GM23248 (cell line): ENCODE measurements at places on chromosomes 12 and 14. TPM values are rescaled to one million over a fixed set of nuclear protein-coding genes. Genes with fewer than 3 reads are reported as not detected.

DNA sequence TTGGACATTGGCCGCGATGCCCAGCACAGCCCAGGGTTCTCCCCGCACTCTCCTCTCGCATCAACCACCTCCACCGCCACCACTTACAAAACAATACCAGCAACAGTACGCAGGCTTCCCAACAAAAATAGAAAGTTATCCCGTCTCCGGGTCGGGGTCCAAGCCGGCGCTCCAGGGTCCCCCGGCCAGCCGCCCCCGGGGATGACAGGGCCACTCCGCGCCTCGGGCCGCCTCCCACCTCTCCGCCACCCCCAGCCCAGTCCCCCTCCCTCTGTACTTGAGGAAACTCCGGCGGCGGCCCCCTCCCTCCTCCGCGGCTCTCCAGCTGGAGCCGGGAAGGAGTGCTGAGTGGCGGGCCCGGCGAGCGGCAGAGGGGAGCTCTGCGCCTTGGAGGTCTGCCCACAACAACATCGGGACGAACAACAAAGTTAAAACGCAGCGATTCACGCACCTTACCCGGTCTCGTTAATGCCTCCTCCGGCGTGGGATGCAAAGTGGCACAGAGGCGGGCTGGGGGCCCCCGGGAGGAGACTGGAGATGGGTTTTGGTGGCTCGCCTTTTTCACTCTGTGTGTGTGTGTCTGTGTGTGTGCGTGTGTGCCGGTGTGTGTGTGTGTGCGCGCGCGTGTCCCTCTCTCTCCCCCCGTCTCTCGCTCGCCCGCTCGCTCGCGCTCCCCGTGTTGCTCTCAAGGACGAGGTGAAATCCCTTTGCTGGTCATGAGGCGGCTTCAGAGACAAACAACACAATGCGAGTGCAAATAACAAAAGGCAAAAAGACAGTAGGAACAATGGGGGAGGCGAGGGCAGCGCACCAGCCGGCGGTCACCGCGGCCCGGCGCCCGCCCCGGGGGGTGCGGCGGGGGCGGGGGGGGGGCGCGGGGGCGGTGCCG lies 386.8 kb downstream of the BCAT1 start:
- H3K4me1 ChIP-seq: no peaks in the 10 kb centered on the region
- H3K27me3 ChIP-seq: peaks cover 55% of the 10 kb centered on the region
- H3K4me3 ChIP-seq: peak overlapping the region; percentile 72
- H3K27ac ChIP-seq: no peak overlapping the region

GRCh38 chr14:23006544-23007419 lies 3.2 kb downstream of the C14orf93 start:
- peaks cover 22% of the 10 kb centered on the region for H3K4me1 ChIP-seq
- DNase-seq: peak; percentile 99
- H3K4me3 ChIP-seq: peak overlapping the region; percentile 79
- H3K27ac ChIP-seq: peak overlapping the region; percentile 88
- H3K36me3 ChIP-seq: no peaks in the 10 kb centered on the region

- no peak overlapping the region for H3K27ac ChIP-seq
- H3K4me3 ChIP-seq: no peak overlapping the region
- H3K27me3 ChIP-seq: no peaks in the 10 kb centered on the region
- no peaks in the 10 kb centered on the region for H3K4me1 ChIP-seq
Measured at GRCh38 chr14:27175489-27175888, 577.7 kb upstream of the NOVA1 start.

DNA sequence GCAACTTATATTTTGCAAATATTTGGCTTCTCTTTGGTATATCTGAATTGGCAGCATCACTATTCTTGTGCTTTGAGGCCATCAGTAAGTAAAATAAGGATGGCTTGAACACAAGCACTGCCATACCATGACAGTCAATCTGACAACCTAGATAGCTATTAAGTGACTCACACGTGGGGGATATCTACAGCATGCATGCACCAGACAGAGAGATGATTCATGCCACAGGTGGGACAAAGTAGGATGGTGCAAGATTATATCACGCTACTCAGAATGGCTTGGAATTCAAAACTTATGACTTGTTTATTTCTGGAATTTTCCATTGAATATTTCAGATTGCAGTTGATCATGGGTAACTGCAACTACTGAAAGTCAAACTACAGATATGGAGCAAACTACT lies 675.6 kb upstream of the MDGA2 start:
- no peaks in the 10 kb centered on the region for H3K4me1 ChIP-seq
- H3K36me3 ChIP-seq: no peaks in the 10 kb centered on the region
- H3K4me3 ChIP-seq: no peak overlapping the region
- no peaks in the 10 kb centered on the region for H3K27me3 ChIP-seq
- H3K27ac ChIP-seq: no peak overlapping the region

- no peaks in the 10 kb centered on the region for H3K36me3 ChIP-seq
- peaks cover 10% of the 10 kb centered on the region; the same call in 1 of the 2 replicates for H3K4me1 ChIP-seq
- no peak overlapping the region for H3K27ac ChIP-seq
- no peak for DNase-seq
- no peaks in the 10 kb centered on the region for H3K27me3 ChIP-seq
- no peak overlapping the region for H3K4me3 ChIP-seq
Measured at GRCh38 chr12:12744546-12745305, 27.6 kb downstream of the CDKN1B start.

DNA sequence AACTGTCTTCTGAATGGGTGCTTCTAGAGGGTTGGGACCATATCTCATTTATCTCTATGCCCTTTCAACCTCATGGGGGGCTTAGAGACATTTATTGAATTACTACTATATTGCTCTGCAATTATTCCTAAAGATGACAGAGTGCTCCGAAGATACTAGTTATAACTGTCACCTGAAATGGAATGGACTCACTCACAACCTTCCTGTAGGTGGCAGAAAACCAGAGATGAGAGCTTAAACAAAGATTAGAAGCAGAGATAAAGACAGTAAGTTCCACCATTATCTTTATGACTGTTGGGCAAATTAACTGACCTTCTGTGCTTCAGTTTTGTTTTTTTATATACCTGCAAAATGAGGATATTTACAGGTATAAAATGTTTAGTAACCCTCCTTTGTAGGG lies 31.5 kb upstream of the GTF2A1 start:
- H3K27me3 ChIP-seq: peaks cover 8% of the 10 kb centered on the region; the same call in 1 of the 2 replicates
- 0 out of 2 replicates have a peak, but pooled peaks cover under 1% of the 10 kb centered on the region for H3K4me1 ChIP-seq
- no peak overlapping the region for H3K4me3 ChIP-seq
- H3K27ac ChIP-seq: no peak overlapping the region

- H3K4me1 ChIP-seq: no peaks in the 10 kb centered on the region
- no peak overlapping the region for H3K27ac ChIP-seq
- no peaks in the 10 kb centered on the region for H3K27me3 ChIP-seq
- DNase-seq: no peak
Measured at GRCh38 chr12:81963636-81964035, 204.5 kb upstream of the PPFIA2 start.

DNA sequence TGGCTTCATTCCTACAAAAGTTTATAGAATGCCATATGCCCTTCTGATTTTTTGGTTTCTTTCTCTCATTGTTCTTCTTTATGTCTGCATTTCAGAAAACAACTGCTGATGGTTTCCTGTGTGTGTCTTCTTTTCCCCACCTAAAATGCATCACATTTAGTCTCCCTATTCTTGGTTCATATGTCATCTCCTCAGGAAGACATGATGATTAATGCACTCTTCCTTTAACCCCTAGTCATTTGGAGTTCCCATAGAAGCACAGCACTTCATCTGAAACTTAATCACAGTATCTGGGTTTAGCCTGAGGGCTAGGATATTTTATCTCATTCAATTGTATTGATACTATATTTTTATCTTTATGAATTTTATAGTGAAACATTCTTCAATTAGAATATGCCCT lies 21.5 kb downstream of the GNPNAT1 start:
- peaks cover 23% of the 10 kb centered on the region; the same call in 1 of the 2 replicates for H3K36me3 ChIP-seq
- no peak overlapping the region for H3K4me3 ChIP-seq
- H3K27ac ChIP-seq: no peak overlapping the region
- no peak for DNase-seq

DNA sequence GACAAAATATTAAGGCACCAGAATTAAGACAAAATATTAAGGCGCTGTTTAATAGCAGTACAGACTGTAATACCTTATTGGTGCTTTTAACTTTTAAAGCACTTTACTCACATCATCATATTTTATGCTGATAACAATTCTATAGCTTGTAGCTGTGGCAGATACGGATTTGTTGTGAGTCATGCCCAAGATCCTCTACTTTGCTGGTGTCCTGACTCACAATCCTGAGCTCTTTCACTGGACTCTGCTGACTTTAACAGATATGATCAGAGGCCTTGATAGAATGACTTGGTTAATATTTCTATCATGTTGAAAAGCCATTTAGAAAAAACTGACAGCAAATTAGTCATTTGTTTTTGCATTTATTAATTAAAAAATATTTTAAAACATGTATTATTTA lies 99.0 kb upstream of the PKP2 start:
- no peak overlapping the region for H3K27ac ChIP-seq
- DNase-seq: no peak
- H3K4me1 ChIP-seq: no peaks in the 10 kb centered on the region
- H3K36me3 ChIP-seq: no peaks in the 10 kb centered on the region

GRCh38 chr14:22748206-22748605 lies 18.3 kb upstream of the OXA1L start:
- H3K27me3 ChIP-seq: peaks cover 13% of the 10 kb centered on the region
- DNase-seq: no peak
- no peak overlapping the region for H3K27ac ChIP-seq

DNA sequence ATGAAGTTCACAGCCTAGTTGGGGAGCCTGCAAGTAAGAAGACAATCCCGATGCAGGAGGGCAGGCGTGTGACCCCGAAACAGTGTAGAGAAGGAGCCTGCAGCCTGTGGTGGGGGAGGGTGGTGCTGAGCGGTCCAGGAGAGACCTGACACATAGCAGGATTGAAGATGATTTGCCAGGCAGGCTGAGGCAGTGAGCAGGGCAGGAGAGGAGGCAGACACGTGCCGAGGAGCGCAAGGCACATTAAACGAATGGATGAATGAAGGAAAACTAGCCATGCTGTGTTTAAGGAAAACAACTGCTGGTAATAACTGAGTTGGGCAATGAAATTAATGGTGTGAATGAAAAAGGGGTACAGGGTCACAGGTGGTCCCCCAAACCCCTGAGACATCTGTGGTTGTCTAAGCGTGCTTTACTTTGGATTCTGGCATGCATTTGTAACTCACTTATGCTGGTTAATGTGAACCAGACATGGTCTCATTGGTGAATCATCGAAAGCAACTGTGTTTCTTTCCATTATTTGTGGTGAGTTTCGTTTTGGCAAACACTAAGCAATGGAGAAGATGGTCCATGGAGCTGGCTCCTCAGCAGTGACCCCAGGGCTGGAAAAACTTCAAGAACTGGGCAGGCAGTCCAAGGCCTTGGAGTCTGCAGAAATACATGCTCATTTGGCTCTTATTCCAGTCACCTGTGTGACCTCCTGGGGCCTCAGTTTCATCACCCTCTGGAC lies 96.9 kb upstream of the EVL start:
- H3K27me3 ChIP-seq: no peaks in the 10 kb centered on the region
- H3K36me3 ChIP-seq: no peaks in the 10 kb centered on the region
- peaks cover 23% of the 10 kb centered on the region for H3K4me1 ChIP-seq
- peak overlapping the region; percentile 41 for H3K4me3 ChIP-seq
- DNase-seq: peak; percentile 93

GRCh38 chr12:91926848-91927247 lies 218.8 kb downstream of the BTG1 start:
- no peaks in the 10 kb centered on the region for H3K36me3 ChIP-seq
- H3K4me1 ChIP-seq: 0 out of 2 replicates have a peak, but pooled peaks cover 8% of the 10 kb centered on the region
- no peak overlapping the region for H3K27ac ChIP-seq
- no peak overlapping the region for H3K4me3 ChIP-seq
- H3K27me3 ChIP-seq: no peaks in the 10 kb centered on the region

GRCh38 chr12:103832048-103832997 lies 8.7 kb downstream of the NT5DC3 start:
- H3K4me1 ChIP-seq: peaks cover 19% of the 10 kb centered on the region
- peak overlapping the region; percentile 36 for H3K27ac ChIP-seq
- H3K27me3 ChIP-seq: no peaks in the 10 kb centered on the region
- DNase-seq: no peak
- H3K36me3 ChIP-seq: no peaks in the 10 kb centered on the region

- H3K27me3 ChIP-seq: no peaks in the 10 kb centered on the region
- H3K4me1 ChIP-seq: peaks cover 36% of the 10 kb centered on the region
- H3K27ac ChIP-seq: no peak overlapping the region
Measured at GRCh38 chr12:102479099-102479885, 1.1 kb downstream of the IGF1 start.

DNA sequence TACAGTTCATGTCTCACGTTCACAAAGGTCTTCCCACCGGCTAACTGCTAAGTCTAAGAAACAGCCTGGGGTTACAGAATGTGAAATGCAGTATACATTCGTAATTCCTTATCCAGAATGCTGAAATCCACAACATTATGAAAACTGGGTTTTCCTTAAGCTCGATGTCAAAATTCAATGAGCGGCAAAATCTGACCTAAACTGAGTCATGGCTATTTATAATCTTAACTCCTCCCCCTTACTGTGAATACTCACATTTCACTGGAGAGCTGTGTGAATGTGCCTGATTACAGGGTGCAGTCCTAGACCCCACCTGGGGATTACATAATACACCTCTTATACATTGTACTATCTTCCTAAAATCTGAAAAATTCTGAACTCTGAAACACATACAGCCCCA lies 35.3 kb downstream of the STX2 start:
- peaks cover 52% of the 10 kb centered on the region for H3K36me3 ChIP-seq
- peak; percentile 13 for DNase-seq
- no peaks in the 10 kb centered on the region for H3K27me3 ChIP-seq
- H3K4me3 ChIP-seq: no peak overlapping the region
- H3K27ac ChIP-seq: no peak overlapping the region

DNA sequence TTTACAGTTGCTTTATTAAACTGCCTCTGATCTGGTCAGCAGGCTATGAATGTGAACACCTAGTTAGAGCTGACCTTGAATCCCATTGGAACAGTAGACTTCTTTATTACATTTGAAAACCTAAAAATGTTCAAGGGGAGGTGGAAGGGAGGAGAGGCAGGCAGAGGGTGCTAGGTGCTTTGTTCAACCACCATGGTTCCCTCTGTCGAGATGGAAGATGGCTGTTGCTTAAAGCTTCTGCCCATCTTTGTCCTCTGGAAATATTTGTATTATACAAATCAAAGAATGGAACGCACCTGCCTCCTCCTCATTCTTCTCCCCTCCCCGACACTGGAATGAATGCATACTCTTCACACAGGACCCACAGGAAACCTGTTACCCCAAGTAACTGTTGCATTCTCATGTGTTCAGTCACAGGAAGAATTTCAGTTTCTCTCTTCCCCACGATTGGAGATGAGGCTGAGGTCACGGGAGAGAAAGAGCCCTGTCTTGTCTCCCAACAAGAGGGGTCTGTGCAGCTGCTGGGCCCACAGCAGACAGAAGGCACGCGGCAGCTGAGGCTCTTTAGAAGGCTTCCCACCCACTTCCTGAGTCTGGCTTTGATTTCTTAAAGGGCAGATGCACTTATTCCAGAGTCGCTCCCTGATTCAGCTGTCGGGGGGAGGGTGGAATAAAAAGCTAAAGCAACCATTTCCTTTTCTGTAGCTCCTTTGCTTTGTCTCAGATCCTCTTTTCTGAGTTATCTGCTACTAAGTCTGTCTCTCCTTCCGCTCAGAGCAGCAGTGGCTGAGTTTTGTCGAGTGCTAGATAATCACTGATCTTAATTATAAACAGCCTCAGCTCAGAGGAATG lies 217.9 kb upstream of the BTG1 start:
- H3K4me3 ChIP-seq: peak overlapping the region; percentile 45
- no peaks in the 10 kb centered on the region for H3K27me3 ChIP-seq
- peaks cover 7% of the 10 kb centered on the region for H3K4me1 ChIP-seq

Gene CLEC4D
- total RNA-seq: not detected in 2 replicates

Gene VWF
- total RNA-seq: not detected in 2 replicates

Gene LRRIQ1
- total RNA-seq: 0.11 and 0.13 TPM in 2 replicates

Gene ADAM20
- under 0.01 and 0.54 TPM in 2 replicates for total RNA-seq
